AG10803 (cell line): ENCODE measurements at places on chromosomes 2 and 18.

DNA sequence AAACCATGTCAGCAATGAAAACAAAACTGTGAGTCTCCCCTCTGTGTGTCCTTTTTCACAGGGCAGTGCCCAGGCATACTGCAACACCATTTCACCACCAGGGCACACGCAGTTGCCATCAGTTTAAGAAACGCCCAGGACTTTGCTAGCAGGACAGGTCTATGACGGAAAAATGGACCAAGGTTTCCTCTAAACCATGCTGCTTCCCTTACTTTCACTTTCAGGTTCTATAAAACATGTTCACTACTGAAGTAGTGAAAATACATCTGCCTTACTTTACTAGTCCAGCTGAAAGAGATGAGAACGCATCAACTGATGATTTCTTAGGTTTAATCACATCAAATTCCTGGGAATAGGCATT lies 110.5 kb downstream of the TCF4 start:
- DNase-seq = peak; percentile 56

- DNase-seq = no peak
These were observed 27.8 kb upstream of the CREB1 start for GRCh38 chr2:207501802-207502576.

- DNase-seq = no peak
These were observed 7.3 kb downstream of the PRADC1 start for GRCh38 chr2:73225513-73226360.

DNA sequence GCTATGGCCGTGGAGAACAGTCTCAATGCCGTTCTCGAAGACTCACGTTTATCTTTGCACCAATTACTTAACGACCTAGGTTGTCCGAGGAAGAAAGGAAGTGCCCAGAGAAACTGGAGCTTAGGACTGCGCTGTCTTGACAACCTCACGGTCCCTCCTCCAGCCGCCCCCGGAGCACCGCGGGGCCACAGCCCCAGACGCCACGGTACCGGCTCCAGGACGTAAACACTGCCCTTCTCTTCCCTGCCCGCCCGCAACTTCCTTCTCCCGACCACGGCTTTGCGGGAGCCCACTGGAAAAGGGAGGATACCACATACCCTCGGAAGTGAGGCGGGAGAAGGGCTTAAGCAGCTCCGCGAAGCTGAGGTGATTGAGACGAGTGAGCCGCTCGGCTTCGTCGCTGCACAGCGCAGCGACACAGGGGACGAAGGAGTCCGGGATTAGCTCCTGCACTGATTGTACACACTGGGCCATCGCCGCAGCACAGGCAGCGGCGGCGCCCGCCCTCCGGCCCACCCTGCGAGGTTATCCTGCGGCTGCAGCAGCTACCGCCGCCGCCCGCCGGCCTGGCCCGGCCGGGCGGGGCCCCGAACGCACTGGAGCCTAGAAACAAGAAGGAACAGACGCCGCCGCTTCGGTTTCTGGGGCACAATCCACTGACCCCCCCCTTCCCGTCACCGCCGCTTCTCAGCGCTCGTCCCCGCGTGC lies 483 bp downstream of the TRAPPC8 start:
- peak; percentile 43 for DNase-seq

DNA sequence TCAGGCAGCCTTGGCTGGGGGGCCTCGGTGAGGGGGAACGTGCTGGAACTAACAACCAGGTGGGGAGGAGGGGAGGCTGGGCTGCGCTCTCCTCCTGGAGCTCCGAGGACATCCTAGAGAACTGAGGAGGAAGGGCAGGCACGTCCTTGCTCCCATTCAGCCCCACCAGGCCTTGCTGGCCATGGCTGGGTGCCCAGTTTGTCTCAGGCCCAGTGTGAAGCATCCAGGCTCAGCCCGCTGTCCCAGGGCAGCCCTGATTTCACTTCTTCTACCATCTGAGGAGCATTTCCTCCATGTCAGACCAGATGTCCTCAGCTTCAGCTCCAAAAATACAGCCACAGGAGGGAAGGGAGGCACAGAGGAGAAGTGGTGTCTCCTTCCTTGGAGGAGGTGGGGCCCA lies 125.4 kb downstream of the CELF4 start:
- DNase-seq = no peak

DNA sequence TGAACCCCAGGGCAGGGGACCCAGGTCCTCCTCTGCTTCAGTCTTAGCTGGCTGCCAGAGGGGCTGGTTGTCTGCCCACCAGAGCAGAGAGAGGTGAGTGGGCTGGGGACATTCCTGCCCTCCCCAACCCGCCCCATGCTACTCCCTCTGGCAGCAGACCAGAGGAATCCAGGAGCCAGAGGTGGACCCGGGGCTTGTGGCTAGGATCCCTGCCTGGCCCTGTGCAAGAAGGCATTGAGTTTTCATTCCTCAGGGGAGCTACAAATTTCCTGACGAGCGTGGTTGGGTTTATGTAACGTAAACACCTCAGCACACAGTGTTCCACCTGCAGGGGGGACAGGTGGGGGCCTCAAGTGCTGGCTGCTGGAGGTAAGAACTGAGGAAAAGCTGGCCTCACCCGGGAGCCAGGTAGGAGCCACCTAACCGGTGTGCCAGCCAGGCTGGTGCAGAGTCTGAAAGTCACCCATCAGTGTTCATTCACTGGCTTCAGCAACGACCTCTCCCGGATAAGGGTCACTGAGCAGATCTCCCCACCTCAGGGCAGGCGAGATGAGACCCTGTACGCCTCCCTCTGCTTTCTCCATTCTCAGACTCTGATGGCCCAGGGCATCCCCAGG lies 246.8 kb downstream of the DYSF start:
- DNase-seq = no peak

- peak; percentile 6 for DNase-seq
These were observed 42.5 kb downstream of the VRK2 start for GRCh38 chr2:58089081-58089480.

DNA sequence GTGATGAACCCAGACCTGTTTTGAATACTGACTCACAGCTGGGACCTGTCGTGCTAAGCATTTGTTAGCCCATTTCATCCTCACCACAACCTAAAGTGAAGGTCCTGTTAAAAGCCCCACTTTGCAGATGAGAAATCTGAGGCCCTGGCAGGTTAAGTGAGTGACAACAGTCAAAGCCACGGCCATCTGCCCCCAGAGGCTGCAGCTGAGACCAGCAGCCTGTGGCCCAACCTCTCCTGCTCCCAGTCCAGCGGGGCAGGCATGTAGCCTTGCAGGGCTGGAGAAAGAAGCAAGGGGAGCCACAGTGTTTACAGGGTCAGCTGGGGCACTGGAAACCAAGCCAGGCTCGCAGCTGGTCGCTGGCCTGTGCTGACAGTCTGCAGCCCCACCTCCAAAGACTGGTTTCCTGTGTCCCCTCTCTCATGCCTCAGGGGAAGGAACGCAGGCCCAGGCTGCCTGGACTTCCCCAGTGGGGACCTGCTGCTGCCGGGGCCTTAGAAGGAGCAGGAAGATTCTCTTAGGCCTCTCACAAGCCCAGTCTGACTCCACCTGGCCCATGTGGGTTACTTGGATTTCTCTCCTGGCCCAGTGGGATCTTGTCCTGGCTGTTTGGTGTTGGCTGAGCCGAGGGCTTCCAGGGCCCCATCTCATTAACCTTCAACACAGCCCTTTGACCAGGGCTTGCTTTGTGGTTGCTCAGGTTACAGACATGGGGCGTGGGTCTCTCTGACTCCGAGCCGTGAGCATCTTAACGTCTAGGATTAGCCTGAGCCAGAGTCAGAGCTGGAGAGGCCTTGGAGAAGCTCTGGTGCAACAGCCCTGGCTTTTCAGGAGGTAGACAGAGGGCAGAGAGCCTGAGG lies 1.7 kb downstream of the INPP5D start:
- no peak for DNase-seq
